ENCODE measurements at places on chromosomes 5 and 9.

DNA sequence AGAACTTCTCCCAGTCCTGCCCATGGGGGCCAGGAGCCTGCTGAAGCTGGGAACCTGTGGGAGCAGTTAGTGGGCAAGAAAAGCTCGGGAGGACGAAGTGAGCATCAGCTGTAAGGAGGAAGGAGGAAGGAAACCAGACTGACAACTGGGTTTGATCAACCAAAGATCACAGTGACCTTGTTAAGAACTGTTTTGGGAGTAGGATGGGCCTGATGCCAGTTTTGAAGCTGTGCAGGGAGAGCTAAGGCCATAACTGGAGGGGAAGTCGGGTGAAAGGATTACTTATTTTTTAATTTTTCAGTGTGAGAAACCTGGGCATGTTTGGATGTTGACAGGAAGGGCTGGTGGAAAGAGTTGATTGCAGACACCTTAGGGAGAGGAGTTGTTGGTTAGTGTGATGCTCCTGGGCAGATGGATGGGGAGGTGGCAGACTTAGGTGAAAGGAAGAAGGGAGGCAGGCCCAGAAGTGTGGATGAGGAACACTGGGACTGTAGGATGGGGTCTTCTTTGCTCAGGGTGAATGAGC, 58.3 kb upstream of the KLF4 start:
- DNase-seq, result peak; percentile 1

DNA sequence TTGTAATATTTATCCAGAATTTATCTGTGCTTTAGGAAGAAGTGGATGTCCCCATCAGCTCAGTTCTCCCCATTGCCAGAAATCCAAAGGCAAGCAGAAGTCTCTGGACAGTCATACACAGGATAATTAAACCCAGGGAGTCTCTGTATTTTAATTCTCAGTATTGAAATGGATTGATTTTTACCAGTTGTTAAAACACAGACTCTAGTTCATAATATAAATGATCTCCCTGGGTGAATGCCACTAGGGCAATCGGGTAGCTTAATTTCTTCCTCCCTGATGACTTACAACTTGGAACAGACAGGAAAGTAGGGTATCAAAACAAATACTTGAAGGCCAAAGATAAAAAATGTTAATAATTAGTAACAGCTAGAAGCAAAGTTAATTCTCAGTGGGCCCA, 66.5 kb upstream of the DAP start:
- DNase-seq, result no peak

DNA sequence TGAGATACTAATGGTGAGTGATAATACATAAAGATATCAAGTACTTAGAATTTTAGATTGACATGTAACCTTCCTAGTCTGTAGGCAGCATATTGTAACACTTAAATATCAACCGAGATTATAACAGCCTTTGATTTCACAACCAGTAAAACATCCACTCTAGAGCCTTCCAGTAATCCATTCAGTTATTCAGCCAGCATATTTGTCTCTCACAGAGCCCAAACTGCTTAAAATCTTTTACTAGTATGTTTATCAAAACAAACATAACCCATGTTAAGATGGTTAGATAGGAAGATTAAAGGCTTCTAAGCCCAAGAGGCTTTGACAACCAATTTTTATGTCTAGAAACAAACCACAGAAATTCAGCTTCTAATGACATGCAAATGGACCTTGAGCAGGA, 177.9 kb upstream of the FST start:
- no peak for DNase-seq

GRCh38 chr5:31680528-31680927, 41.6 kb downstream of the PDZD2 start:
- no peak for DNase-seq

- no peak for DNase-seq
These were observed 3.4 kb downstream of the CPEB4 start for GRCh38 chr5:173891308-173892116.

DNA sequence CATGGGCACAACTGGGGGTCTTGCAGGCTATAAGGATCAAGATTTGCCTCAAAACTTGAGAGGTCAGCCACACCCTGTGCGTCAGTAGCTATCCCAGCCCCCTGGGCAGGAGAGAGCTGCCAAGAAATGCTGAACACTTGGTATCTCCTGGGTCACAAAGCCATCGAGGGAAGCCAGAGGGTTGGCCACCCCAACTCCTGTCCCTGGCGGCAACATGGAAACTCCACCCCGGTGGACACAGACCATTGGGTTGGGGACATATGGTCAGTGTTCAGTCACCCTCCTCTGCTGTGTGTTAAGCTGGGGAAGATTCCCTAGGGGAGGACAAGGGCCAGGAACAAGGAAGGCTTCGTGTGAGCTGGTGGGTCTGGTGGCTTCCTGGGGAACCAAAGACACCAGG, 140.6 kb downstream of the C5orf15 start:
- no peak for DNase-seq

DNA sequence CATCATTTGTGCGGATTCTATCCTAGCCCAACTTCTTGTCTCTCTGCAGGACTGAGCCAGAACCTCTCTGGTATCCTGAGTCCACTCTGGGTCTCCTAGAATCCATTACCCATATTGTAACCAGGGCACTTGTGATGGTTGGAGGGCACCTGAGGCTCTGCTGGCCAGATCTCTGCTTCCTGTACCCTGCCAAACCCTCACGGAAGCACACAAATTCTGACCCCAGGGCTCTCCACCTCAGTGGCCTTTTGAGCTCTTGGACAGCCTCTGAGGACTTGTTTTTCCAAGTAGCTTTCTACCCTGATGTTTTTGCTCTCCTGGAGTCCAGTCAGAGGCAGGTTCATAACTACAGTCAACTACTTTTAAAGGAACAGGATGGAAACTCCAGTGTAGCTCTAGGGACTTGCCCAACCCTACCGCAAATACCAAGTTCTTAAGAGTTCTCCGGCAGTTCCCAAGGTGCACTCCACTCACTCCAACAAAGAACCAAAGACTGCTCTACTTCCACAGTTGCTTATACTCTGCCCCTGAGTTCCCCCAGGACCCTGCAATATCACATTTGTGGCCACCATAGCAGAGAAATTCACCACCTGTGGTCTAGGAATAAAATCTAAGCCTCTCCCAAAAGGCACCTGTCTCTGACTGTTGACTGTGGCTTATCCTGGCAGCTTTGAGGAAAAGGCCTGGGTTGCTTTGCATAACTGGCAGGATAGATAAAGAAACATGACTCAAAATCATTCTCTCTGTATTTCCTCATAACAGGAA, 9.6 kb downstream of the PIP5K1B start:
- no peak for DNase-seq

GRCh38 chr9:31089549-31090221, 1294.8 kb upstream of the ACO1 start:
- DNase-seq, result peak; percentile 75

DNA sequence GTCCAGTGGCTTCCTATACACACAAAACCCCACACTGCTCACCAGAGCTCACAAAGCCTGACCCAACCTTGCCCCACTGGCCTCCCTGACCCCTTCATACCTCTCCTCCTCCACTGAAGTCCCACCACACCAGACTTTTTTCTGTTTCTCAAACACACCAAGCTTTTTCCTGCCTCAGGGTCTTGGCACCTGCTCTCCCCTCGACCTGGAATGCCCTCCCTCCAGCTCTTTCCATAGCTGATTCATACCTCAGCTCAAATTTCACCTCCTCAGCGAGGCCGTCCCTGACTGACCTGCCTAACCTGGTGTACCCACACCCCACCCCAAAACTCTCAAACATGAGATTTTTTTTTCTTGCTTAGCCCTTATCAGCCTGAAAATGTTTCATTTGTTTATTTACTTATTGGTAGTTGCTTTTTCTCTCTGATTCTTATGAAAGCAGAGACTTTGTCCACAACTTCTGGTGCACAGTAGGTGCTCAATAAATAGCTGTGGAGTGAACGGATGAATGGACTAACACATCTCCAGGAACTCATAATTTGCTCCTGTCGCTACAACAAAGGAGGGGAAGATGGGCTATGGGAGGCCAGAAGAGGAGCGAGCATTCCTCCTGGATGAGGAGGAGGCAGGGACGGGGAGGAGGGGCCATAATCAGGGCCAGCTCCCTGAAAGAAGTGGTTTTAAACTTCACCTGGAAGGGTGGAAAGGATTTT, 84.3 kb downstream of the SH3TC2 start:
- DNase-seq, result no peak

- DNase-seq, result no peak
These were observed at the start of gene SLC6A19 for GRCh38 chr5:1201327-1202025. Gene SLC6A19 (plus strand): TSS chr5:1201595. CDS start chr5:1201651, 56 bp downstream.

- no peak for DNase-seq
These were observed 59.5 kb downstream of the NUDT12 start for GRCh38 chr5:103503066-103503465.

- DNase-seq, result no peak
These were observed 59.8 kb downstream of the FOXD1 start for GRCh38 chr5:73388740-73389139.

DNA sequence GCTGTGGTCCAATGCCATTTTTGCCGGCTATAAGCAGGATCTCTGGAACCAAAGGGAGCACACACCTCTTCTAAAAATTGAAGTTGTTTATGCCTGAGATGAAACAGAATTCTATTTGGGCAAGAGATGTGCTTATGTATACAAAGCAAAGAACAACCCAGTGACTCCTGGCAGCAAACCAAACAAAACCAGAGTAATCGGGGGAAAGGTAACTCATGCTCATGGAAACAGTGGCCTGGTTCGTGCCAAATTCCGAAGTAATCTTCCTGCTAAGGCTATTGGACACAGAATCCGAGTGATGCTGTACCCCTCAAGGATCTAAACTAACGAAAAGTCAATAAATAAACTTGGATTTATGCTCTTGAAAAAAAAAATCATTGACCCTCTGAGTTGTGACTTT, 178.7 kb downstream of the CEMIP2 start:
- DNase-seq, result no peak

- no peak for DNase-seq
These were observed 223.2 kb downstream of the FSTL4 start for GRCh38 chr5:133389066-133389590.

DNA sequence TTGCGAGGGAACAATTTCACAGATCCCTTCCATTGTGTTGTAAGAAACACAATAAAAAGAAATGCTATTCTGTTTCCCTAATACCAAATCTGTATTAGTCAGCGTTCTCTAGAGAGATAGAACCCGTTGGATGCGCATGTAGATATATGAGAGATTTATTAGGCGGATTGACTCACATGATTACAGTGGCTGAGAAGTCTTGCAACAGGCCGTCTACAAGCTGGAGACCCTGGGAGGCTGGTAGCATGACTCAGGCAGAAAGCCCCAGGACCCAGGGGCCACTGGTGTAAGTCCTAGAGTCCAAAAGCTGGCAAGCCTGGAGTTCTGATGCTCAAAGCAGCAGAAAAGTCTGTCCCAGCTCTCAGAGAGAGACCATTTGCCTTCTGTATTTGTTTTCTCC, 18.4 kb upstream of the IL17B start:
- DNase-seq, result peak; percentile 17

GRCh38 chr9:98533132-98533531, 175.6 kb downstream of the GABBR2 start:
- no peak for DNase-seq

DNA sequence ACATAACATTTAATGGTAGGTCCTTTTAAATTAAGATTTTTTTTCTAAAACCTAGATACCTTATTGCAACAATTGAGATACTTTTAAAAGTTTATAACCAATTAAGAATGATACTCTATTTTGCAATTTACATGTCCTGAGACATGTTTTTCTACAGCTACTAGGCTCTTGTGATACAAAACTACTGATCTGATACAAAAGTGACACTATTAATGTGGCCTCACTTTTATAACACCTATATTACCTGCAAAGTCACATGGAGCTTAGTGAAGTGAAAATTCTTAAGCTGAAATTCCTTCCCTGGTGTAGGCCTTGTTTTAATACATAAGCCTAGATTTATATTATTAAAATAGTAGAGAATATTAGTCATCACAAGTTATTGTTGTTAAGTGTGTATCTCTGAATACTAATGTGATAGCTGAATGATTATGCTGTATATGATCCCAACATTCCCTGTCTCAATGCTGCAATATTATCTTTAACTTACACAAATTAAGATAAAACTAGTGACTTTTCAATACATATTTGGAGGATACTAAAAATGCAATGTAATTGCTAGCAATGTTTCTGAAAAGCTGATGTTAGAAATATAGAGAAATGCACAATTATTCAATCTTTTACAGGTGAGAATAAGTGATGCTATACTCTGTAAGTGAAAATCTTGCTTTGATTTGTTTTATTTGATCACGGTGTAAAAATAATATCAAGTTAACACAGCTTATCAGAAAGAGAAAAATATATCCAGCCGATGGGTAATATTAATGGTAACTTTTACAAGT, 2.6 kb downstream of the NFIB start:
- DNase-seq, result no peak

- DNase-seq, result no peak
These were observed 85.6 kb upstream of the RARS1 start for GRCh38 chr5:168400429-168401220.

- no peak for DNase-seq
These were observed 62.1 kb upstream of the IL6ST start for GRCh38 chr5:56056875-56057274.

GRCh38 chr5:14269395-14269794, 126.3 kb downstream of the TRIO start:
- DNase-seq, result no peak

GRCh38 chr5:54721116-54721515, 203.6 kb downstream of the SNX18 start:
- no peak for DNase-seq

DNA sequence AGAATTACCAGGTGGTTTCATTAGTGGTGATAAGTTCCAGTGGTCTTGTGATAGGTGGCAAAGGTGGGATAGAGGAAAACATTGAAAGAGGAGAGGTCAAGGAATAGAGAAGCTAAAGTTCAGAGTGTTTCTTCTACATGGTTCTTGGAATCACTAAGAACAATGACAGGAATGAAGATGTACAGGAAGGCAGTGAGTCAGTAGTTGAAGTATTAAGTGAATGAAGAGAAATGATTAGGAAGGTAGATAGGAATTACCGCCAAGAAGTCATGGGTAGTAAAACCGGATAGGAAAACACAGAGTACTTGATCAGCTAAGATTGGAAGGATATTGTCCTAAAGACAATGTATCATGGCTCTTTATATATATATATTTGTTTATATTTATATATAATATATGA, 37.9 kb upstream of the RASA1 start:
- DNase-seq, result no peak

DNA sequence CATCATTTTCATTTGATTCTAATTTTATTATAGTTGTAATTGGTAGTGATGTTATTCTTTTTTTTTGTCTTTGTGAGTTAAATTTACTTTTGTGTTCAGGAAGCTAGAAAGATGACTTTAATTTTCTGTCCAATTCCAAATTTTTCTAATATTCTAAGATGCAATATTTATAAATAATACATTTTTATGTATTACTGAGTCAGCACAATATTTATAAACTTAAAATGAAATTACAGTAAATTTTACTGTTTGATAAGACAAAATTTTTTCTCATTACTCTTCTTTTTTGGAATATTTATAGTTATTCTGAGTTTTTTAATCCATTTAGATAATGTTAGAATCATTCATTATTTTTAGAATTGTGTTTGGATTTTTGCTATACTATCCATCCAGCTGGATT, 1637.9 kb upstream of the ACO1 start:
- DNase-seq, result no peak

- peak; percentile 27 for DNase-seq
These were observed 165.3 kb upstream of the GAS1 start for GRCh38 chr9:87112656-87113055.

GRCh38 chr5:130109152-130109551, 204.9 kb downstream of the CHSY3 start:
- DNase-seq, result no peak
